GF-D8 (cell line): ENCODE measurements at places on chromosomes 1 and 21.
A peak's percentile ranks its signal among the peaks of the same experiment; 100 is the strongest.

- no peak for DNase-seq
Observed at GRCh38 chr1:205805082-205805711, 7.8 kb downstream of the SLC41A1 start.

- no peak for DNase-seq
Observed at GRCh38 chr1:157505481-157506272, 46.6 kb downstream of the FCRL5 start.

DNA sequence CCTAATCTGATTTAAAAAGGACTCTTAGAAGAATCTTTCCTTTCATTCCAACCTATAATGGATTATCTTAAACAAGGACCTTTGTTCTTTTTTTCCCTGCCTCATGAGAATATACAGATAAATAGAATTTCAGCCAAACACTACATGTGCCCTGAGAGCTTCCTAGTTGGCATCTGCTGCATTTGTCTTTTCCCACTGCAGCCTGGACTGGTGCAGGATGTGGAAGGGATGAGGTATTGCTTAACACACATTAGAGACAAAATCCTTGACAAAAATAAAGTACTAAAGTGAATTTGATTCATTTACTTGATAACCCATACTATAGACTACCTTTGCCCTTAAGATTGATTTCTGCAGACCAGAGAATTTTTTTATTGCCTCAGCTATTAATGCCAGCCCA is 59.5 kb downstream of the PALMD start:
- DNase-seq = no peak

- no peak for DNase-seq
Observed at GRCh38 chr1:204345438-204345841, 14.3 kb downstream of the PLEKHA6 start.

DNA sequence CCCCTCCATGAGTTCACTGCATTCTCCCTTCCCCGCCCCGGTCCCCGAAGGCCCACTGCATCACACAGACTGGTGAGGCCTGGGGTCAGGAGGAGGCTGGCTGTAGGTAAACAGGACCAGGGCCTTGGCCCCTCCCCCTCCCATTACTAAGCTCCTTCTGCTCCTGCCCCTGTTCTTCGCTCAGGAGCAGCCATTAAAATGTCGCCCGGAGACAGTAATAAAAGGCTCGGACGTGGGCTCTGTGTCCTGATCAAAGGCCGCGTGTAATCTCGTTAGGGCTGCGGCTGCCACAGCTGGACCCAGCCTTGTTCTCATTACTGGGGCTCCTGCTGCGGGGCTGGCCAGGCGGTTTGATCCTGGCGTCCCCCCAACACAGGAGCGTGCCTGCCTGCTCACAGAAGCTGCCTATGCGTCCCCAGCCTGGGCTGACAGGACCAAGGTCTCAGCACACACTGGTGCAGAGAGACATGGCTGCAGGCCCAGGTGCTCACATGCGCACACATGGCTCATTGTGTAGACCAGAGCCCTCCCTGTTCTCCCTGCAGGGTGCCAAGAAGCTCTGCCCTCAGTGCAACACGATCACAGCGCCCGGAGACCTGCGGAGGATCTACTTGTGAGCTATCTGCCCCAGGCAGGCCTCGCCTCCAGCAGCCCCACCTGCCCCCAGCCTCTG is 24.0 kb downstream of the TMEM53 start:
- DNase-seq = no peak

- no peak for DNase-seq
Observed at GRCh38 chr1:21216835-21217811, 40.4 kb upstream of the EIF4G3 start.

DNA sequence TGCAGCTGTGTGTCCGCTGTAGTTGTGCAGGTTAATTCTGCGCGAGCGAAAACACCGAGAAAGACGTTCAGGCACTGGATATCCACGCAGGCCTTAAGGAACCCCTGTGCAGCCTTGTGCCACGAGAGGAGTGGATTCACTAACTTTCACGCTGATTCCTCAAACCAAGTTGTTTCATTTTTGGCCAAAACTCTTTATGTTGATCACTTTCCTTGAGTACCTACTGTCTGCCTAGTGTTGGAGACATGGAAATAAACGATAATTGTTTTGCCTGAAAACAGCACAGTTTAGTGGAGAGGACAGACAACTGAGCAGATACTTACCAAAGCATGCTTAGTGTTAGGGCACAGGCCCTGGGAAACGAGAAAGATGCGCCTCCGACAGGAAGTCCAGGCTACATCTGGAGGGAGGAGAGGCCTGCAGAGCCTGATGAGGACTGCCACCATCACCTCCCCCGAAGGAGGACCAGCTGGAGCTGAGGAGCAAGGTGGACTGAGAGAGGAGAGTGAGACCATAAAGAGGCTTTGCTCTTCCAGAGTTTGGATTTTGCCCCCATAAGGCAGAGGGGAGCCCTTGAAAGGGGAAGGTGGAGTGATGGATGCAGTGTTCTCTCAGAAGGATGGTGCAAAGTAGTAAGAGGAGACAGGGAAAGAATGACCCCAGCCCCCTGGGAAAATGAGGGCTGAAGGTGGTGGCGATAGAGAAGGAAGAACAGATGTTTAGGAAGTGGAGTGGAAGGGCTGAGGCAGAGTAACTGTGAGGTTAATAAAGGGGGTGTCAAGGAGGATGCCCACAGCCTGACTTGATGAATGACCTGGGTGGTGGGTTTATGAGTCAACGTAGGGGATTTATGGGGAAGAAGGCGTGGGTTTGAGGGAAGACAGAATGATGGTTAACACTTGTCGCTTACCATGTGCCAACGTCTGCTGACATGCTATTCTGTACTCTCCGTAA is 956 bp upstream of the SCAF4 start:
- peak; percentile 41 for DNase-seq

DNA sequence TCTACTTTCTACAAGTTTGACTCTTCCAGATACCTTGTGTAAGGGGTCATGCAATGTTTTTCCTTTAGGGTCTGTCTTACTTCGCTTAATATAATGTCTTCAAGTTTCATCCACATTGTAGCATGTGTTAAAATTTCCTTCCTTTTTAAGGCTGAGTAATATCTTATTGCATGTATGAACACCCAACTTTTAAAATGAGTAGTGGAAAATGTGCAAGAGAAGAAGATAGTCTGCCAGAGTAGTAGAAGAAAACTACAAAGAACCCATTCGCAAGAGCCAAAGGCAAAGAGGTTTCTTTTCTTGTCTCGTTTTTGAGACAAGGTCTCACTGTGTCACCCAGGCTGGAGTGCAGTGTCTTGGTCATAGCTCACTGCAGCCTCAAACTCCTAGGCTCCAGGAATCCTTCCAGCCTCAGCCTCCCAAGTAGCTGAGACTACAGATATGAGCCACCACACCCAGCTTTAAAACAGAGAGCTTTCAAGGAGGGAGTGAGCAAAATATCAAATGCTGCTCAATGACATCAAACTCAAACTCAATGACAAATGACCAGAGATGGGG is 9.4 kb downstream of the IL23R start:
- no peak for DNase-seq

GRCh38 chr1:5223206-5223605 is 568.8 kb downstream of the AJAP1 start:
- no peak for DNase-seq

- DNase-seq = no peak
Observed at GRCh38 chr1:93615582-93616150, 66.0 kb downstream of the BCAR3 start.

GRCh38 chr1:117919376-117919775 is 10.0 kb downstream of the GDAP2 start:
- DNase-seq = no peak

GRCh38 chr1:203599875-203600781 is 26.5 kb upstream of the ATP2B4 start:
- DNase-seq = no peak

GRCh38 chr1:32336591-32336932 is 529 bp upstream of the MARCKSL1 start:
- no peak for DNase-seq

DNA sequence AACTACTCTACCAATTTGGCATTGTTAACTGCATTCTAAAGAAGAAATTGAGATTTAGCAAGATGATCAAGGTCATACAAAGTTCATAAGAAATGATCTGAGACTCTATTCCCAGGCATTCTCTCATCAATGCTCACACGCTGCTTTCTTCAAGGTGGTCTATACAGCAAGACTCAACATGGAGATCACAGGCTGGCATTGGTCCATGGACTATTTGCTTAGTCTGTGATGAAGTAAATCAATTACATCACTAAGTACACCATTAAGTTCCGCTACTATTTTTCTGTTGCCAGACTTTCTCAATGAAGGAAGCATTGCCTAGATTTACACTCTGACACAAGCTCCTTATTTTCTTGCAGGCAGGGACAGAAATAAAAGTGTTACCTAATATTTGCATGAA is 51.9 kb upstream of the CYP2J2 start:
- DNase-seq = no peak

- DNase-seq = no peak
Observed at GRCh38 chr1:109864047-109864822, 46.4 kb upstream of the CSF1 start.

DNA sequence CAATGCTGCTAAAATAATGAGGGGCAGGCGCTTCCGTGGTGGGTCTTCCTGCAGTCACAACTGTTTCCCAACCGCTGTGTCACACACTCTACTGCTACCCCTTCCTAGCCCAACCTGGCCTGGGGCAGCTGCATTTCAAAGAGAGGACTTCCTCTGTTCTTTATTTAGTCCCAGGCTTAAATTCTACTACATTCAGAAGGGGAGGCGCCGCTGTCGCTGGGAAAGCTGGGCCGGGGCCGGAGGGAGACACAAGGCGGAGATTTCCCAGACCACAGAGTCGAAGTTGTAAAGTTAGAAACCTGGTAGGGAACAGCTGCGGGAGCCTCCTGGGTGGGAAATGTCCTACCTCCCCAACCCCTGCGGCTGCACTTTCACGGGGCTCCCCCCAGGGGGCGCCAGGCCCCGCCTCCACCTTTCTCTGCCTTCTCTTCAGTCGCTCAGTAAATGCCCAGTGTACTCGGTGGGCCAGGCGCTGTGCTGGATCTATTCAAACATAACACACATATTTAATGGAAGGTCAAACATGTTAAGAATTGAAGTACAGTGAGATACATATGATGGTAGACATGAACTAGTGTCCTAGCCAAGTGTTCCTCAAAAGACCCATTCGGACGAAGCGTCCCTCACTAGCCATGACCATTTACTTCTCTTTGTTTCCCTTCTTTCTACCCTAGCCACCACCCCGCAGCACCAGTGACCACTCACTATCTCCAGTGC is 23.1 kb downstream of the DYRK3 start:
- peak; percentile 51 for DNase-seq

- no peak for DNase-seq
Observed at GRCh38 chr1:159187033-159187432, 15.6 kb downstream of the CADM3 start.

DNA sequence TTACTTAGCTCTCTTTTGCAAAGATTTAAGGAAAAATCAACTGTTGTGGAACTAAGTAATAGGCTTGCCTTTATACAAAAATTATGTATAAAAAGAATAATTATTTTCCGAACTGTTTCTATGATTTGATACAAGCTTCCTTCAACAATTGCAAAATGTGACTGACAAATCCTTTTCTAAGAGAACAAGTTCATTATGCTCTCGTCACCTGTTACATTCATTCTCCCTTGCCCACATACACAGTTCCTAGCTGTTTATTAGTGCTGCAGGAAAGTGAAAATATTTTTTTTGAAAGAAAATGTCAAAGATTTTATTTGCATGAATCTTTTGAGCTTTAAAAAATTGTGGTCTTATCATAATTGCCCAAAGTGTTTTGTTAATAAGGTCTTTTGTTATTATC is 466.2 kb downstream of the USP25 start:
- peak; percentile 37 for DNase-seq

GRCh38 chr1:231743966-231744365 is 117.4 kb downstream of the DISC1 start:
- no peak for DNase-seq

- DNase-seq = no peak
Observed at GRCh38 chr1:206672011-206672688, 12.6 kb upstream of the MAPKAPK2 start.

- no peak for DNase-seq
Observed at GRCh38 chr1:230701434-230701833, 12.5 kb downstream of the AGT start.

DNA sequence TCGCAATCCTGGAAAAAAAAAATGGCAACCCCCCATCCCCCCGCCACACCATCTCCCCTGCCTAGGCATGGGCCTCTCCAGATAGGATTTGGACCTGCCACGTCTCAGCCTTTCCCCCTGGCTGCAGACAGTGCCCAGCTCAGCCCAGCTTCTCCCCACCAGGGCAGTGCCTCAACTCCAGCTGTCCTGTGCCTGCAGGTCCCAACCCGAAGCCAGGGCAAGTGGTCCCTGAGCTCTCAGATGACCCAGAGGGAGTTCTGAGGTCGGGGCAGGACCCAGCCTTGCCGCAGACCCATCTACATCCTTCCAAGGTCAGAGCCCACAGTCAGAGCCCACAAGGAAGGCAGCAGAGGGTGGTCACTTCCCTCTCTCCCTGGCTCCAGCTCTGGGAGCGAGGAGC is 86.7 kb upstream of the POU3F1 start:
- DNase-seq = no peak

DNA sequence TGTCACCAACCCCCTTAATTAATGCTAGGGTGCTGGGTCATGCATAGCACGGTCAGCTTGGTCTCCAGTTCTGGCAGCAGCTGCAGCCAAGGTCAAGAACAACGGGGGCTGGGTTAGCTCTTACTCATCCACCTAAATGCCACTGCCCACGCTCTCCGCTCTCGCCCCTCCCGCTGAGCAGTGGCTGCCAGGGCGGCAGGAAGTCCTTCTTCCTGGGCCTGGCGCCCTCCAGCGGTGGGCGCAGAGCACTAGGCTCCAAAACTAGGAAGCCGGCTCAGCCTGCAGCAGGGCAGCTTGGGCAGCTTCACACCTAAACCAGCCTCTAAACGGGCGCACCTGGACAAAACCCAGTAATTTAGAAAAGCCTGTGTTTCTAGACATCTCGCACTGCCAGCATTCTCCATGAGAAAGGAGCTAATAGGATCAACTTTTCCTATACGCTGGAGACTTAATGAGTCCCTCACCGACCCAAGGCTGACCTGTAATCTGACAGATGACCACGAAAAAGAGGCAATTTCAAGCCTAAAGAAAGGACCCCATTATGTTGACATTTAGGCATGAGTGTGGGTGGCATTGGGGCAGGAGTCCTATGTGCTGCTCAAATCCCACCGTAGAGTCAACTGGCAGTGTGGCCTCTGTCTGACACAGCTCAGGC is 78.4 kb upstream of the LRRN2 start:
- DNase-seq = no peak

GRCh38 chr21:42554251-42554961 is 40.8 kb downstream of the SLC37A1 start:
- no peak for DNase-seq

DNA sequence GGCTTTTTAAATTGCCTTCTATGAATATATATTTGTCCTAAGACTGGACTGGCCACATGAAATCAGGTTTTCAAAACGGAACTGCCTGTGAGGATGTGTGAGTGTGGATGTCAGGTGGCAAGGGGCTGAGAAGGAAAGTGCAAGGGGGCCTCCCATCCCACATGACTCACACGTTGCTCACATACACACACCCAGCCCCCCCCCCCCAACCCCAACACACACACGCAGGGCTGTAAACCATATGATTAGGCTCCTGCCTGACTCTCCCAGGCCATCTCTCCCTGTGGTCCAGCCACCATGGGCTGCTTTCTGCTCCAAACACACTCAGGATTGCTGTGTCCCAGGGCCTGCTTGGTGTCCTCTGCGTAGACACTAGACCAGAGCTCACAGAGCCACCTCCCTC is 22.4 kb downstream of the DEGS1 start:
- DNase-seq = peak; percentile 31
